ENCODE measurements at places on chromosomes 3 and 15. TPM values are rescaled to one million over a fixed set of nuclear protein-coding genes. Genes with fewer than 3 reads are reported as not detected.

DNA sequence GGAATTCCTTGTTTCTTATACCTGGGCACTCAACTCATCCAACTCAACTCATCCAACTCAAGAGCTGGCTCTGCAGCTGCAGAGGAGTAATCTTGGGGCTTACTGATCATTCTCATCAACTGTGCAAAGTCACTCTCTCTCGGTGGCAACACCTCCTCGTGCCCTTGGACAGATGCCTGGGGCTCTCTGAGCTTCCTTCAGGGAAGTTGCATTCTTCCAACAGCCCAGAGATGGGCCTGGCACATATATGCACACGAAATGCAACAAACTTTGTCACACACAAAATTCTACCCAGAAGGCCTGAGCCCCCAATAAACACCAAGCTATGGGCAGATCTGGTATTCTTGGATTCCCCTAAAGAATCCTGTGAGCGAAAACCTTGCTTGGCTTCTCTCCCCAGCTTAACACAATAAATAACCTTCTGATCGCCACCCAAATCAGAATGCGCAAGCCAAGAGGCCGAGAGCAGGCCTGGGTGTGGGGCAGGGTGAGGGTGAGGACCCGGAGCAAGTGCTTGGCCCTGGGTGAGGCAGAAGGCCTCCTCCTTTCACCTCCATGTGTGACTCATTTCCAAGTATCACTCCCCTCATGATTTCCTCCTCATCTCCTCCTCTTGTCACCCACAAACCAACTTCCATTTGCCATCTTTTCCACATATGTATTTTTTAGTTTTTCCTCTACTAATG lies 15.4 kb downstream of the TGM5 start:
- no peak for DNase-seq

GRCh38 chr3:197186887-197187588 lies 111.4 kb downstream of the DLG1 start:
- DNase-seq: no peak

DNA sequence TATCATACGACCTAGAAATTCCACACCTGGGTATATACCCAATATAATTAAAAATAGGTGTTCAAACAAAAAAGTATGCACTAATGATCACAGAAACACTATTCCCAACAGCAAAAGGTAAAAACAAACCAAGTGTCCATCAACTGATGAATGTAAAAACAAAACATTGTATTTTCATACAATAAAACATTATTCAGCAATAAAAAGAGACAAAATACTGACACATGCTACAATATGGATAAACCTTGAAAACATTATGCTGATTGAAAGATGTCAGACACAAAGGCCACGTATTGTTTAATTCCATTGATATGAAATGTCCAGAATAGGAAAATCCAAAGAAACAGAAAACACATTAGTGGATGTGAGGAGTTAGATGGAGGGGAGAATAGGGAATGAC lies 71.0 kb downstream of the RPL22L1 start:
- DNase-seq: no peak

The MUC4 gene
- total RNA-seq: 0.31 TPM

Data from sciatic nerve (tissue), 2 donors.